ENCODE measurements at places on chromosomes 12 and 14.

GRCh38 chr14:69263364-69263763, 3.4 kb downstream of the GALNT16 start:
- no peak for DNase-seq

DNA sequence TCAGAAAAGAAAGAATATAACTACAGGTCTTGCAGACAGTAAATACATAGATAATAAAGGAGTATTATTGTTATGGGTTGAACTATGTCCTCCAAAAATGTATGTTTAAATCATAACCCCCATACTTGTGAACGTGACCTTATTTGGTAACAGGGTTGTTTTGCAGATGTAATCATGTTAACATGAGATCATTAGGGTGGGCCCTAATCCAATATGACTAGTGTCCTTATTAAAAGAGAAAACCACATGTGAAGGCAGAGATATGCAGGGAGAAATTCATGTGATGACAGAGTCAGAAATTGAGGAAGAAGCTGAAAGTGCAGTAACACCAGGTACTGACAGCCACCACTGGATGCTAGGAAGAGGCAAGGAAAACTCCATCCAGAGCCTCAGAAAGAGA, 29.0 kb downstream of the MAGOHB start:
- no peak for DNase-seq

DNA sequence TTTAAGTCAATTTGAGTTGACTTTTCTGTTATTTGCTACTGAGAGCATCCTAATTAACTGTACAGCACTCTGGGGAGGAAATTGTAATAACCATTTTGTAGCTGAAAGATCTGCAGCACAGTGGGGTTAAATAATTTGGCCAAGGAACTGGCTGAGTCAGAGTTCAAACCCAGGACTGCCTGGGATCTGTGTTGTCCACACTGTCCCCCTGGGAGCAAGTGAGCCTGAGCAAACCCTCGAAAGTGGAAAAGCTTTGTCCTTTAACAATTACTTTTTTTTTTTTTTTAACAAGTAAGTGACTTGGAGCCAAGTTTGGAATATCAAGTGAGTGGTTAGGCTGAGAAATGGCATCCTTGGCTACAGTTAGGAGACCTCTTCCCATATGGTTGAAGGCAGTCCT, 247.2 kb upstream of the CCDC196 start:
- no peak for DNase-seq

DNA sequence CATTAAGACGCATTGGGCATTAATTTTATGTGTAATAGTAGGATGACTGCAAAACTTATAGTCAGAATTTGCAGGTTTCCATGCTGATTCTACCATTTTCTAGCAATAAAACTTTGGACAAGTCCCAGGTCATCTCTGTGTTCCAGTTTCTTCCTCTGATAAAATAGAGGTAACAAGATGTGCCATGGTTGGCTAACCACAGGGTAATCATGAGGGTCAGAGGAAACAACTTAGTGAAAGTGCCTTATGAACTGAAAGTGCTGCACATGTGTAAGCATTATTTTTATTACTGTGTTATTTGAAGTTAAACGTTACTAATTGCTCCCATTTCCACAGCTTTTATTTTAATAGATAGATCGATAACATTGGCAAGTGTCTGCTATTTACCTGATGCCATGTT, 21.1 kb downstream of the SMCO2 start:
- DNase-seq: no peak

DNA sequence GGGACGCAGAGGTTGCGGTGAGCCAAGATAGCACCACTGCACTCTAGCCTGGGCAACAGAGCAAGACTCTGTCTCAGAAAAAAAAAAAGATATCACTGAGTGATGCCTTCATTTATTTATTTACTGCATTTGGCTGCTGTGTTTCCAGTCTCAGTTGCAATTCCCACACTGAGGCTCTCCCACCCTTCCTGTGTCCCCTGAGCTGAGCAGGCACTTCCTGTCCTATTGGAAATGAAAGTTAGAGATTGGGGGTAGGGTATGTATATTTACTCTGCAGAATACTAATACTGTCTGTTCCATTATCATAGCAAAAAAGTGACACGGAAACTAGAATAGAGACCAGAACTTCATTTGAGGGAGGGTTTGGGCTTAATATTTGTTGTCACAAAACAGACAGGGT, 1.6 kb upstream of the RBMS2 start:
- DNase-seq: no peak

- no peak for DNase-seq
Measured at GRCh38 chr12:102521662-102522277, 41.4 kb upstream of the IGF1 start.

DNA sequence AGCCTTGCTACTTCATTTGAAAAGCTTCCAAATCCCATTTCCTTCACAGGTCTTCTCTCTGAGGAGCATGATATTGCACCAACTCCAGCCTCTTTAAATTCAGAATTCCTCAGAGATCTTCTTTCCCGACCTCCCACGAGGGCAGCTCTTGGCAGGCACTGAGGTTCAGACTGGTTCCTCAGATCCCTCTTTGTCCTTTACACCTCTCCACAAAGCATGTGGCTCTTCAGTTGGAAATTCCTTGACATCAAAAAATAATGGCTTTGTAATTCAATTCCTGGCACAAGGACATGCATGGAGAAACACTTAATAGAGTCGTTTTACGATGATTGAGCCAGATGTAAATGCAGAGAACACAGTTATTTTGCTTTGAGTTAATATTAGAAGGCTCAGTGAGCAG, 63.2 kb upstream of the TMX1 start:
- DNase-seq: no peak

DNA sequence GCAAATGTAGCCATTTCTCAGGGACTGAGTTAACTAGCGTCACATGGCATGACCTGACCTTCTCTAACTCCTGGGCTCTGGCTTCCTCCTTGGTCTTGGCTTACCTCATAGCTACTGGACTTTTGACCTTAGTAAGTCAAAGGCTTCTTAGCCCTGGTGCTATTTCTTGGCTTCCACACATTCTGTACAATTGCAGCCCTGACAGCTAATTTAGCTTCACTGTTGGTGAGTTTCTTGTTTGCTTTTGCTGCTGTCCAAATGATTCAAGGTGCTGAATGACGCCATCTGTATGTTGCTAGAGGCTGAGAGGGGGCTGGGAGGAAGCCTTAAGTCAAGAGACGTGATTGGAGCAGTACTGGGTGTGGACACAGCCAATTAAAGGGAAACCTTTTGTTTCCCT, 202.7 kb downstream of the PRKD1 start:
- DNase-seq: no peak

DNA sequence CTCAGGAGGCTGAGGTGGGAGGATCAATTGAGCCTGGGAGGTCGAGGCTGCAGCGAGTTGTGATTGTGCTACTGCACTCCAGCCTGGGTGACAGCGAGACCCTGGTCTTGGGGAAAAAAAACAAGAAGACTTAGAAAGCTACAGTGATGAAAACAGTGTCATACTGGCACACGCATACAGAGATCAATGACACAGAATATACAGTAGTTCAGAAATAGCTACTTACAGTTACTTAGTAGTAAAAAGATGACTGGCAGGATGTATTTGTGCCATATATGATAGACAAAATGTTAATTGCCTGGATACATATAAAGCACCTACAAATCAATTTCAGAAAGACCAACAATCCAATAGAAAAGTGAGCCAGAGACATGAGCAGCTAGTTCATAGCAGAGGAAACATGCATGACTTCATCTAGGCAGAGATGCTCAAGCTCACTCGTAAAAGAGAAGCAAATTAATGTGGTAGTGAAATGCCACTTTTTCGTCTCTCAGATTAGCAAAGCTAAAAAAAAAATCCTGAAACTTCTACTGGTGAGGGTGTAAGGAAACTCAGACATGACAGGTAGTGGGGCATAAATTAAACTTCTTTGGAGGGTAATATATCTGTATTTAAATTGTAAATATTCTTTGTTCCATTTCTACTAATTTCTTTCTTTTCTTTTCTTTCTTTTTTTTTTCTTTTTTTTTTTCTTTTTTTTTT, 2.5 kb upstream of the ALDH2 start:
- DNase-seq: no peak

GRCh38 chr12:79673354-79673753, 17.4 kb downstream of the PAWR start:
- no peak for DNase-seq

- DNase-seq: no peak
Measured at GRCh38 chr14:99288948-99289347, 17.0 kb upstream of the BCL11B start.

DNA sequence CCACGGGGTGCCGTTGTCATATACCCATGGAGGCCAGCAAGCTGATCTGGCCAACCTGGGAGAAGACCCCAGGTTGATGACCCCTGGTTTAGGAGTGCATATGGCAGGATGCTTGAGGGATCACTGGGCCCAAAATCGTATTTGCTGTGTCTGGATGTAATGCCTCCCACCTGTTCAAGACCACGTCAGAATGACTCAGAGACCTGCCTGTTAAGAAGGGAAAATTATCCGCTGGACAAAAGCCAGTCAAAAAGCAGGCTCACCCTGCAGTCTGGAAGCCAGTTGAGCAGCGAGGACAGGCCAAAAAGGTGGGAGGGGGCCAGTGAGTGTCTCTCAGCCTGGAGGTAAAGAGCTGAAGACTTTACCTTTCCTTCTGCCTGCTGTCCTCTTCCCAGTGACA, 449.2 kb downstream of the DPF3 start:
- DNase-seq: no peak

DNA sequence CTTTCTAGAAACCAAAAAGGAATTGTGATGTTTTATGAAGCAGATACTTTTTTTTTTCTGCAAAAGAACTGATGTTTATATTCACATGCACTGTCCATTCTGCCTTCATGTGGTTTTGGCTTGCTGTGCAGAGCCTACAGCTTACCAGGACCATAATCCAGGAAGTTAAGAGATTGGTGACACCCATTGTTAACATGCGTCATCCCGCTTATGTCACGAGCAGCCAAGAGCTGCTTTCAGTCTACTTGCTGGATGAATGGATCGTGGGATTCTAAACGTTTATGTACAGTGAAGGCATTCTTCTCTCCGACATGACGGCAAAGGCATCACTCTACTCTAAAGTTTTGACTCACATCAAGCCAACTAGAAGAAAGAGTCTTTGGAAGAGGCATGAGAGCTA, 76.6 kb downstream of the PAX9 start:
- DNase-seq: no peak

GRCh38 chr12:47343684-47344567, 264.2 kb upstream of the AMIGO2 start:
- no peak for DNase-seq

- no peak for DNase-seq
Measured at GRCh38 chr14:100155756-100156616, 3.5 kb downstream of the DEGS2 start.

DNA sequence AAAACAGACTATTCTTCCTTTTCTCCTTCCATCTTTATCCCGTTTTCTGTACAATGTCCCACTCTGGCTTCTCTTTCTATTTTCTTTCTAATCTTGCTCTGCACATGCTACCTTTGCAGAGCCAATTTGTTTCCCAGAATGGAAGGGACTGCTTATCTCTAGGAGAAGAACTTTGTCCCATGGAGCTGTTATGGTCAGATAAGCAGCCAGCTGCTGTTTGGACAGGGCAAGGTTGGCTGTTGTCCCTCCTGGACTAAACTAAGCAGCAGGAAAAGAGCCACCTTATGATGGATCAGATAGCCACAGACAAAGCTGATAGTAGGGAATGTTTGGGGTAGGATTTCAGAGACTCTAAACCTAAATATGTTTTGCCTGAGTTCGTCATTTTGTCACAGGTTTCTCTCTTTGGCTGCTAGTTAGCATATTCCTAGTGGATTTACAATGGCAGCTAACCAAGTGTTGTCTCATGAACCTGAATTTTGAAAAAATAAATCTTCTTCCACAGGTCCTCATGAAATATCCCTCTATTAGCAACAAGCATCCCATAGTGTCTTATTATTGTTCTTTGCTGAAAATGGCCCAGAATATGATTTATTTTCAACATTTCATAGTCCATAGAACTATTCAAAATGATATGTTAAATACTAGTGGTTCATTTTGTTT, 262.8 kb downstream of the SLC16A7 start:
- DNase-seq: no peak

GRCh38 chr12:12835378-12836146, 22.4 kb downstream of the DDX47 start:
- DNase-seq: no peak

- no peak for DNase-seq
Measured at GRCh38 chr12:113299619-113300237, 35.2 kb downstream of the SLC8B1 start.

DNA sequence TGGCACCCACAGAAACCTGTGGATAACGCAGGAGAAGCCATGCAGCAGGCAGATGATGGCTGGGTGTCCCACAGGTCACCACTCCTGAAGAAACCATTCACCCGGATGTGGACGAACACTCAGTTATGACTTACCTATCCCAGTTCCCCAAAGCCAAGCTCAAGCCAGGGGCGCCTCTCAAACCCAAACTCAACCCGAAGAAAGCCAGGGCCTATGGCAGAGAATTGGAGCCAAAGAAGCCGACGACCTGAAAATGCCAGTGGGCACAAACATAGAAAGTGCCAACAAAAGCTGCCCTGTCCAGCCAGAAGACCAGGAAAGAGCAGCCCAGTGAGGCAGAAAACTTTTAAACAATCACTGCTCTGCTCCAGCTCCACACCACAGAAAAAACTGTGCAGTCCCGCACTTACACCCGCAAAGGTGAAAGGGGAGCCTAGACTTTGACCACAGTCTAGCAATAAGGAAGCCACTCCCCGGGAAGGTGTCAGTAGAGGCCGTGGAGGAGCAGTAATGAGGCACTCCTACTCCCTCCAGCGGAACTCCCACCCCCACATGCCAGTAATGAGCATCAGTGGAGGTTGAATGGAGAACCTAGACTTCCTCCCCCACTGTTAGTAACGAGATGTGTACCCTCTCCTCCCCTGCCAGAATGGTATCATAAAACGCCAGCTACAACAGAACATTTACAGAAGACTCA, 6.0 kb upstream of the ACVRL1 start:
- DNase-seq: no peak

Measured in stimulated activated CD4-positive, alpha-beta T cell treated with anti-CD3 and anti-CD28 coated beads, Interleukin-15, amount 100 ng/mL, for 48 hours (primary cell).